ENCODE measurements at places on chromosomes 2 and 18. TPM values are rescaled to one million over a fixed set of nuclear protein-coding genes. Genes with fewer than 3 reads are reported as not detected.

- no peaks in the 10 kb centered on the region for H3K27me3 ChIP-seq
- peaks cover 13% of the 10 kb centered on the region for H3K4me1 ChIP-seq
- no peaks in the 10 kb centered on the region for H3K36me3 ChIP-seq
- H3K27ac ChIP-seq: no peak overlapping the region
- DNase-seq: no peak
Measured at GRCh38 chr2:23492921-23493320, 107.9 kb downstream of the KLHL29 start.

The C2orf92 gene
- total RNA-seq: 29.0 TPM

DNA sequence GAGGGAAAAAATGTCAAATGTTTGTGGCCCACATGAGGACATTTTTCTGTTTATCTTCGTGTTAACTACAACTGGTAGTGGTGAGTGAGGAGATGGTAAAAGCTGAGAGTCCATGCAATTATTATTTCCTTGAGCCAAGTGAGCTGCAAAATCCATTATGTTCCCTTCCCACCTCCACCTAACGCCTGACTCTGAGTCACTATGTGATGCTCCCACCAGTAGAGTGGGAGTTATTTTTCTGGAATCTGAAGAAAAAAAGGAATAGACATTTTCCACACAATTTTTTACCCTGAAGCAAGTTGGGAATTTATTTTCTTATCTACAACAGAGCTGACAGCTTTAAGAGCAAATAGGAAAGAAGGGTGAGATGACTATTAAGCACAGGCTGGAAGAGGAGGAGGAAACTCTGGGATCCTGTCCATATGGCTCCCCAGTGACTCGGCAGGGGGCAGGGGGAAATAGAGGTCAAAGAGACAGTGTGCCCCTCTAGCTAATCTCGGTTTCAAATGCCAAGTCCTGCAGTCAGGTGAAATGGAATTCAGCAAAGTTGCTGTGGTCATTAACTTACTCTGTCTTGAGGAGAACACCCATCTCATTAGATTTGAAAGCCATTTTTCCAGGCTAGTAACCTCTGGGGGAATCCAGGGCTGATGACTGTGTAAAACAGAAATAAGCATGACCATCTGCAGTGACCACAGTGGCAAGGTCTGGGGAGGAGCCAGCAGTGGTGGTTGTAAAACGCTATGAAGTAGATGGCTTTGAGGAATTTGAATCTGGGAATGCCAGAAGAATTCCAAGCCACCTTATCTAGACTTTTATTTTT is 463.9 kb downstream of the STK39 start:
- no peak overlapping the region for H3K27ac ChIP-seq
- H3K4me3 ChIP-seq: no peak overlapping the region
- no peaks in the 10 kb centered on the region for H3K36me3 ChIP-seq
- no peak for DNase-seq

DNA sequence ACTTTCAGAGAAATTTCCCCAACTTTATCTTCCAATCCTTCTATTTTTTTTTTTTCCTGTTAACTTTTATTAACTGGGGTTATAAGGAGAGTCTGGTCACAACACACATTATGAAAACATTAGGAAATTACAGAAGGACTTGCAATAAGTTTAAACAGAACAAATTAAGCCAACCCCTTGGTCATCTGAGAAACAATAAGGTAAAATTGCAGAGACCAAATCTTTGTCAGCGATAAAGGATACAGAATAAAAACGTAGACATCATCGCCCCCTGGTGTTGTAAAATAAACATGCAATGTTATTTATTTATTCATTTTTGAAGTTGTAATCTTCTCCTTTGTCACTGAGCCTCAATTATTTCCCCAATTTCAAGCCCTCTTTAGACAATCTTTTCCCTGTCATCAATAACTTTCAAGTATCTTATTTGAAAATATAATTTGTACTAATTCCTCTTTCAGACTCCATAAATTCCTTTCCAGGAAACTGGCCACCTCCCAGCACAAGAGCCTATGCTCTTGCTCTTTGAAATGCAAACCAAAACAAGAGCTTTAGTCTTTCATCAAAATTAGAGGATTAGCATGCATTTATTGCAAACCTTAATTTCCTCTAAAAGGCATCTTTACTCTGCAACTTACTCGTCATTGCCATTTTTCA is 19.5 kb downstream of the G6PC2 start:
- no peak for DNase-seq
- H3K27ac ChIP-seq: no peak overlapping the region
- no peaks in the 10 kb centered on the region for H3K27me3 ChIP-seq
- H3K4me3 ChIP-seq: no peak overlapping the region

DNA sequence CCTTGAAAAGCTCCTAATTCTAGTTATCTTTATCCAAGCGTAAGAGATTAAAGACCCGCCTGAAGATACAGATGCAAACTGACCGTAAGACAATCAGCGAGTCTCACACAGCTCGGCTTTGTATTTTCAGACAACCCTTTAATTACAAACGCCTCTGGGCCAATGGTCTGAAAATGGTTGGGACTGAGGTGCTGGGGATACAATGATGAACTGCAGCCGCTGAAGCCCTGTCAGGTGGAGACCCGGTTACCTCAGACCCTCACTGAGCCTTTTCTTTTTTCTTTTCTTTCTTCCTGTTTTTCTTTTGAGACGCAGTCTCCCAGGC is 715 bp upstream of the CFAP36 start:
- peak; percentile 24 for DNase-seq
- peak overlapping the region; percentile 79 for H3K4me3 ChIP-seq
- H3K27ac ChIP-seq: peak overlapping the region; percentile 85
- H3K36me3 ChIP-seq: no peaks in the 10 kb centered on the region
- no peaks in the 10 kb centered on the region for H3K4me1 ChIP-seq

DNA sequence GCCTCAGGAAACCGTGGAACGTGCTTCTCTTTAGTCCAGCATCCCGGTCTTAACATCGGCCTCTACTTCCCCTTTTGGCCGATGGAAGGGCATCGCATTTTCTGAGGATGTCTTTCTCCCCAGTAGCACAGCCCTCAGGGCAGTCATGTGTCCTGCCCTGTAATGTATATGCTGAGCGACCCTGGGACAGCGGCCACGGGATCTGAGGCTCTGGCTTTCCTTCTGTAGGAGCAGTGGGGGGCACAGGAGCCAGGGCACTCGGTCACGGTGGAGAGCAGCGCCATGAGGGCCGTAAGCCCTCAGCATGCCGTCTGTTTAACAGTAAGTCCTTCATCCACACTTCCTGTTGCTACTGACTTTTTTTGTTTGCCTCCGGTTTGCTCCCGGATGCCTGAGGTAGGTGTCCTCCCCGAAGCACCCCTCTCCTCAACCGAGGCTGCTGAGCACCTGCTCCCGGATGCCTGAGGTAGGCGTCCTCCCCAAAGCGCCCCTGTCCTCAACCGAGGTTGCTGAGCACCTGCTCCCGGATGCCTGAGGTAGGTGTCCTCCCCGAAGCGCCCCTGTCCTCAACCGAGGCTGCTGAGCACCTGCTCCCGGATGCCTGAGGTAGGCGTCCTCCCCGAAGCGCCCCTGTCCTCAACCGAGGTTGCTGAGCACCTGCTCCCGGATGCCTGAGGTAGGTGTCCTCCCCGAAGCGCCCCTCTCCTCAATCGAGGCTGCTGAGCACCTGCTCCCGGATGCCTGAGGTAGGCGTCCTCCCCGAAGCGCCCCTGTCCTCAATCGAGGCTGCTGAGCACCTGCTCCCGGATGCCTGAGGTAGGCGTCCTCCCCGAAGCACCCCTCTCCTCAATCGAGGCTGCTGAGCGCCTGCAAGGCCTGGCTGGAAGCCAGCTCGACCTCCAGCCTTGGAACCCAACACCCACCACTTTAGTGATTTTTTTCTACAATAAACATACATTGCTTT is 169.3 kb downstream of the HDAC4 start:
- no peak overlapping the region for H3K4me3 ChIP-seq
- no peak overlapping the region for H3K27ac ChIP-seq
- H3K27me3 ChIP-seq: no peaks in the 10 kb centered on the region
- no peaks in the 10 kb centered on the region for H3K36me3 ChIP-seq
- no peak for DNase-seq

The MYL12B gene
- 511 TPM for total RNA-seq

GRCh38 chr2:146363731-146364130 is 1481.1 kb upstream of the ACVR2A start:
- no peak for DNase-seq
- H3K27me3 ChIP-seq: no peaks in the 10 kb centered on the region
- no peaks in the 10 kb centered on the region for H3K4me1 ChIP-seq
- no peaks in the 10 kb centered on the region for H3K36me3 ChIP-seq

- H3K27ac ChIP-seq: no peak overlapping the region
- DNase-seq: no peak
- H3K4me1 ChIP-seq: no peaks in the 10 kb centered on the region
- no peak overlapping the region for H3K4me3 ChIP-seq
- no peaks in the 10 kb centered on the region for H3K27me3 ChIP-seq
- H3K36me3 ChIP-seq: no peaks in the 10 kb centered on the region
Measured at GRCh38 chr2:106868275-106868674, 17.7 kb downstream of the ST6GAL2 start.

- H3K4me3 ChIP-seq: no peak overlapping the region
- H3K27ac ChIP-seq: no peak overlapping the region
- H3K36me3 ChIP-seq: no peaks in the 10 kb centered on the region
Measured at GRCh38 chr2:239947729-239948045, 77.5 kb downstream of the NDUFA10 start.

GRCh38 chr2:234015861-234016260 is 34.6 kb upstream of the SPP2 start:
- no peaks in the 10 kb centered on the region for H3K27me3 ChIP-seq
- no peak overlapping the region for H3K4me3 ChIP-seq
- no peaks in the 10 kb centered on the region for H3K36me3 ChIP-seq
- no peak overlapping the region for H3K27ac ChIP-seq

GRCh38 chr18:59265974-59266369 is 7.3 kb downstream of the RAX start:
- no peak overlapping the region for H3K4me3 ChIP-seq
- no peaks in the 10 kb centered on the region for H3K36me3 ChIP-seq
- no peaks in the 10 kb centered on the region for H3K27me3 ChIP-seq
- no peak for DNase-seq
- H3K4me1 ChIP-seq: peaks cover 3% of the 10 kb centered on the region

The IL36G gene
- total RNA-seq: not detected

GRCh38 chr2:195368249-195369217 is 288.5 kb upstream of the SLC39A10 start:
- H3K27ac ChIP-seq: no peak overlapping the region
- H3K36me3 ChIP-seq: no peaks in the 10 kb centered on the region
- no peaks in the 10 kb centered on the region for H3K27me3 ChIP-seq
- no peaks in the 10 kb centered on the region for H3K4me1 ChIP-seq

DNA sequence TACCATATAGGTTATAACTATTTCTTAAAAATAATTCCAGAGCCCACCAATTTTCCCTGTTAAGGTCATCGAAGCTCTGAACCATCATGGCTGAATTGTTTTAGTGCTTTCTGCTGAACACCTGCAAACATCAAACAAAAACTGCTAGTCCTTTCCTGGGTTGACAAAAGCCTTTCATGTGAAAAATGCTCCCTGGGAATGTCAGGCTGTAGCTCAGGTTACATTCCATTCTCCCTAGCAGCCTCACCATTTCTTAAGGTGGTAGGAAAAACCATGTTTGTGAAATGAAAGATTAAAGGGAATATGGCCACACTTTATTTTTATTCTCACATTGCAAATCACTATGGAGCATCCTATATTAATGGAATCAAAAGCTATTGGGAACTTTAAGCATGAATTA is 5.7 kb downstream of the TCF4 start:
- H3K4me1 ChIP-seq: peaks cover 10% of the 10 kb centered on the region
- no peaks in the 10 kb centered on the region for H3K27me3 ChIP-seq
- H3K4me3 ChIP-seq: no peak overlapping the region
- H3K27ac ChIP-seq: no peak overlapping the region
- no peaks in the 10 kb centered on the region for H3K36me3 ChIP-seq

DNA sequence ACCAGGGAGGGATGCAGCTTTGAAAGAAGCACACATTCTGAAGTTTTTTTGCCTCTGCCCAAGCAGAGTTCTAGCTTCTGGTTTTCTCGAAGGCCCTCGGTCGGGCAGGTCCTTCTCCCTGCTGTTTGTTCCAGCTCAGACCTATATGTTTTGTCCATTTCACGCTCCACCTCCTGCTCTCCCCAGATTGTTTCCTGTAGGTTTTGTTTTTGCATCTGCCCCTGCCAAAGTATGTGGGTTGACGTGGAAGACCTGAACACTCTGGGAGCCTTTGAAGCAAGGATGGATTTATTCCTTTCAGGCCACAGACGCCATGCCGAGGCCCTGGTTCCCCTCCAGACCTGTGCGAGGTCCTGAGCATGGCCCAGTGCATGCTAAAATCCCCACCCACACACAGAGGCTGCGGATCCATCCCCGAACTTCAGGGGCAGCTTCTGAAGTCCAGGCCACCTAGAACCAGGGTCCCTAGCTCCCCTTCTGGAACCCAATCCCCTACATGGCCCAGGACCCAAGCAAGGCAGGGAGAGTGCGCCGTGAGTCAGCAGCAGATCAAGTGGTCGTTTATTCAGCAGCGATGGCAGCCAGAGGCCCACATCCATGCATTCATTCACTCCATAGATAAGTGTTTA is 205.4 kb downstream of the KLHL29 start:
- H3K27me3 ChIP-seq: no peaks in the 10 kb centered on the region
- H3K4me1 ChIP-seq: no peaks in the 10 kb centered on the region
- no peak for DNase-seq

The PPP1R1C gene
- not detected for total RNA-seq

GRCh38 chr2:11667866-11668637 is 1.9 kb downstream of the NTSR2 start:
- H3K27me3 ChIP-seq: no peaks in the 10 kb centered on the region
- no peaks in the 10 kb centered on the region for H3K4me1 ChIP-seq
- H3K4me3 ChIP-seq: no peak overlapping the region
- DNase-seq: no peak
- H3K27ac ChIP-seq: no peak overlapping the region
- H3K36me3 ChIP-seq: no peaks in the 10 kb centered on the region

The TTC39C gene
- 11.6 TPM for total RNA-seq

- no peak overlapping the region for H3K27ac ChIP-seq
- no peak for DNase-seq
- no peaks in the 10 kb centered on the region for H3K36me3 ChIP-seq
- H3K27me3 ChIP-seq: no peaks in the 10 kb centered on the region
- no peak overlapping the region for H3K4me3 ChIP-seq
- H3K4me1 ChIP-seq: no peaks in the 10 kb centered on the region
Measured at GRCh38 chr2:112920923-112921532, 10.1 kb downstream of the IL37 start.

GRCh38 chr2:46979571-46979979 is 64.0 kb upstream of the MCFD2 start:
- no peak overlapping the region for H3K4me3 ChIP-seq
- no peaks in the 10 kb centered on the region for H3K36me3 ChIP-seq
- H3K4me1 ChIP-seq: peaks cover 15% of the 10 kb centered on the region

GRCh38 chr18:63307551-63308200 is 11.9 kb downstream of the BCL2 start:
- H3K27ac ChIP-seq: no peak overlapping the region
- no peak overlapping the region for H3K4me3 ChIP-seq
- no peaks in the 10 kb centered on the region for H3K27me3 ChIP-seq
- no peak for DNase-seq

The SERPINB2 gene
- not detected for total RNA-seq
